ENCODE measurements at places on chromosomes 13 and 19.

DNA sequence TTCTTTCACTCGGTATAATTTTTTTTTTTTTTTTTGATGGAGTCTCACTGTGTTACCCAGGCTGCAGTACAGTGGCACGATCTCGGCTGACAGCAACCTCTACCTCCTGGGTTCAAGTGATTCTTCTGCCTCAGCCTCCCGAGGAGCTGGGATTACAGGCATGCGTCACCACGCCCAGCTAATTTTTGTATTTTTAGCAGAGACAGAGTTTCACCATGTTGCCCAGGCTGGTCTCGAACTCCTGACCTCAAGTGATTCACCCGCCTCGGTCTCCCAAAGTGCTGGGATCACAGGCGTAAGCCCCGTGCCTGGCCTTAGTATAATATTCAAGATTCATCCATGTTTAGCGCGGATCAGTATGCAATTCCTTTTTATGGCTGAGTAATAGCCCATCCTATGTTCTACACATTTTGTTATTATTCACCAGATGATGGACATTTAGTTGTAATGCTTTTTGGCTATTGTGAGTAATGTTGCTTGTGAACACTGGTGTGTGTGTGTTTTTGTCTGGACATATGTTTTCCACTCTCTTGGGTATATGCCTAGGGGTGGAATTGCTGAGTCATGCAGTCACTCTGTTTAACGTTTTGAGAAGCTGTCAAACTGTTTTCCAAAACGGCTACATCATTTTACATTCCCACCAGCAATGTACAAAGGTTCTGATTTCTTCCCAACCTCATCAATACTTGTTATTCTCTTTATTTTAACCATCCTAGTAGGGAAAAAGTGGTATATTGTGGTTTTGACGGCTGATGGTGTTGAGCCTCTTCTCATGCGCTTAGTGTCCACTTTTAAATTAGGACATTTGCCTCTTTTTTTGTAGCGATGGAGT, 22.9 kb downstream of the PLEKHF1 start:
- DNase-seq = no peak

GRCh38 chr13:113589961-113590339, 5.4 kb downstream of the TFDP1 start:
- no peak for DNase-seq

DNA sequence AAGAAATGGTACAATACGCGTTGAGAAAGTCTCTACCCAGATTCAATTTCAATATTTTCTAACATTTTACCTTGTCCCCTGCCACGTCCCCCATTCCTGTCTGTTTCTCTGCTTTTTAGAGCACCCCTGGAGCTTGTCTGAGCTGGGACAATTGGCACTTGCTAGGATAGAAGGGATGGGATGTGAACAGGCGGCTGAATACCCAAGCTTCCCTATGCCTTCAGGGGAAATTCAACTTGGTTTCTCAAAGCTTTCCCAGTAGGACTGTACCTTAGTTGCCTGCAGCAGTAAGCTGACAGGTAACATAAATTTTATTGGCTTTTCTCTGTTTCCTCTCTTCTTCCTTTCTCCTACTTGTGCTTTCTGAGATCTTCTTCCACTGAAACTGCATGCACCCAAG, 1663.3 kb downstream of the EFNB2 start:
- DNase-seq = no peak

DNA sequence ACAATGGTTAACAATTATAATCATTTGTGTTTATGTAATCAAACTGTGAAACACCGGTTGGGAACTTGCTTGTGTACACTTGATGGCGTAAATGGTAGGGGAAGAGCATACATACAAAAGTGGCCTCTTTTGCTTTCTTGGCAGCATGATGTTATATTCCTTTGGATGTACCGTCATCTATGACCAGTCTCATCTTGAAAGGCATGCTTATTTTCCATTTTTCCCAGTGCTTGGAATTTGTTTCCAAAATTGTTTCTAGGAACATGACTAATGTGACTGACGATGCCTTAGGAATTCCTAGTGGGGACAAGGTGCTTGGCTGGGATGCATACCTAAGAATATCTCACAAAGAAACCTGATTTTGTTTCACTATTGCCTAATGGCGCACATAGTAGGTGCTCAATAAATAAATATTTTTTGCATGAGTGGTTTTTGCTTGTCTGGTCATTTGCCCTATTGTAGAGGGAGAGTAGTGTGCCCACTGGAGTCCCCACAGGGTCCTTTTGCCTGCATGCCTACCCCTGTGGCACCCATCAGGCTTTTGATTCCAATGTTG, 45.5 kb downstream of the SAE1 start:
- no peak for DNase-seq

- DNase-seq = peak; percentile 0
Measured at GRCh38 chr13:111531505-111531904, 211.1 kb downstream of the TEX29 start.

GRCh38 chr13:29496241-29496712, 99.2 kb downstream of the SLC7A1 start:
- no peak for DNase-seq

- peak; percentile 29 for DNase-seq
Measured at GRCh38 chr13:113183450-113184129, 24.9 kb downstream of the PCID2 start.
